ENCODE measurements at places on chromosomes 7 and 10.

DNA sequence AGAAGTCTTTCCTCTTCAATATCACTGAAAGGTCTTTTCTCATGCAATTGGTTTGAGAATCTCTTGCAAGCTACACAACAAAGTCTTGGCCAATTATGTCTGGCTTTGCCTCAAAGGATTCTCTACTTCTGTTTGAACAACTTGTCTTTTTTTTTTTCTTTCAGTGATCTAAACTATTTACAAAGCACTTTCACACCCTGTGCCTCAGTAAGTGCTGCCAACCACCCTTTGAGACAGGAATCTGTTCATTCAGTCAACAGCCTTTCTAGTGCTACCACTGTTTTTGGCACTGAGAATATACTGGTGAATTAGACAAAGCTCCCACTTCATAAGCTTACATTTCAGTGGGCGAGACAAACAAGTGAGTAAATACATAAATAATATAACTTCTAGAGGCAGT, 26.9 kb upstream of the SDK1 start:
- no peak for DNase-seq

GRCh38 chr7:95340491-95340890, 16.2 kb upstream of the PON1 start:
- DNase-seq: no peak

DNA sequence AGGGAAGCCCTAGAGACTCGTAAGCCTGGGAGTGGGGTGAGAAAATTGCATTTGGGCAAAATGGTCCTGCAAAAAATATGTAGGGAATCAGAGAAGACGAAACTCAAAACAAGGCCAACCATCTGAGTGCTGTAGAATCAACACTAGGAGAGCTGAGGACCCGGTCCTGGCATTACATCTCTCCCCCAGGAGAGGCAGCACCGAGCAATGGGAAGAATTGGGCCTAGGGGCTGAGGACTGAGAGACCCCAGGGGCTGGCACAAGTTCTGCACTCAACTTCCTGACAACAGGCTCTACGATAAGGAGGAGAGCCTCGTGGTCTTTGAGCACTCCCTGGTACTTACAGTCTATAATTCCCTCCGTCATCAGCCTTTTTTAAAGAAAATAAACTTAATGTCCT, 47.6 kb downstream of the BPGM start:
- DNase-seq: no peak

GRCh38 chr10:100760726-100761125, 15.3 kb downstream of the PAX2 start:
- no peak for DNase-seq

DNA sequence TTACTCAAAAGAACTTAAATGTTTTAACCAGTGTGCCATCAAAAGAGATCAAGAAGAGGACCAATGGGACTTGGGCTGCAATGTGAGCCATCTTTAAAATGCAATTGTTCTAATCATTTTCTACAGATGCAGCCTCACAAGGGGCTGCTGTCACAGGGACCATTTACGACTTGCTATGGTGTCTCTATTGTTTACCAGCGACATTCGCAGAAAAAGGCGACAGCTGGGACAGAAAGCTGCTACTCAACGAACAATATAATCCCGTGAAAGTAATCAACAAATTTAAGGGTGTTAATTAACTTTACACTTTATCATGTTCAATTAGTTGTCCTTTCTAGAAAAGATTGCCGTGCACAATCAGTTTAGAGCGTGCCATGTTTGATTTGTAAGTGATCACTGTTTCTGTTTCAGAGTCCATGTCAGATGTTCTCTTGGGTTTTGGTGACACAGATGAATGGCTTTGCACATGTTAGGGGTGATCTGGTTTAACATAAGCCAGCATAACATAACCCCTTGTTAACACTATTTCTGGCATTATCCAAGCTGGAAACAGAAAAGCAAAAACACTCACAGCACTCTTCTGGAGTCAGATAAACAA, 110.8 kb downstream of the HIBADH start:
- DNase-seq: no peak
